NCI-H187 treated with DMSO at 0.1 percent for 48 hours (cell line): ENCODE measurements at places on chromosomes 6 and 20.
A peak's percentile ranks its signal among the peaks of the same experiment; 100 is the strongest.

DNA sequence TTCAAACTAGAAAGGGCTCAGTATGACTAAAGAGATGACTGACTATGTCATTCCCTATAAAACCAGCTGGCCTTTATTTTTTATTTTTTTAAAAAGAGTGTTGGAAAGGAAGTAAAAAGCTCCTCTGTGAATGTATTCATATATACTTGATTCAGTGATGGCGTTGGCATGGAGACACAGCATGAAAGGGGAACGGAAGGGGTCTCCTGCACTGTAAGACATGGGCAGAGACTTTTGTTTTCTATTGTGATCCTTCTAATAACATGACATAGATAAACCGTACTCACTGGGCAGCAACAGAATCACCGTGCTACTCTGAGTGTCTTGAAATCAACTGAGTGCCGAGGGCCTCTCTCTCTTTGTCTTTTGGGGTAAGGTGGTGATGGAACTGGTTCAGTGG, 228.1 kb upstream of the RIN2 start:
- DNase-seq, result no peak

DNA sequence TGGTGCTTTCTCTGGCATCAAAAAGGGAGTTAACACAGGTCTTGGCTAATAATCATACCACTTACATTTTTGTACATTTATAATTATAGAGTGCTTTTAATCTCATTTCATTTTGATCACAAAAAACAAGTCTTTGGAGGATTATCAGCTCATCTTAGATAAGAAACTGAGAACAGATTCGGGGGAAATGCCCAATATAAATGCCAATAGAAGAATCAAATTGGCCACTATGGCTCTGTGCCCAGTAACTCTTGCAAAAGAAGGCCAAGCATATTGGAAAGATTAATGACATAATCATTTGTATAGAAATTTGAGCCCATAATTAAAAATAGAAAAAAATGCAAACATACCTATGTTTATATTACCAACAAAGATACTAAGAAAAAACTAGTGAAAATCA, 42.5 kb downstream of the IPCEF1 start:
- no peak for DNase-seq

- no peak for DNase-seq
Observed at GRCh38 chr6:4935486-4935885, 68.4 kb downstream of the RPP40 start.

DNA sequence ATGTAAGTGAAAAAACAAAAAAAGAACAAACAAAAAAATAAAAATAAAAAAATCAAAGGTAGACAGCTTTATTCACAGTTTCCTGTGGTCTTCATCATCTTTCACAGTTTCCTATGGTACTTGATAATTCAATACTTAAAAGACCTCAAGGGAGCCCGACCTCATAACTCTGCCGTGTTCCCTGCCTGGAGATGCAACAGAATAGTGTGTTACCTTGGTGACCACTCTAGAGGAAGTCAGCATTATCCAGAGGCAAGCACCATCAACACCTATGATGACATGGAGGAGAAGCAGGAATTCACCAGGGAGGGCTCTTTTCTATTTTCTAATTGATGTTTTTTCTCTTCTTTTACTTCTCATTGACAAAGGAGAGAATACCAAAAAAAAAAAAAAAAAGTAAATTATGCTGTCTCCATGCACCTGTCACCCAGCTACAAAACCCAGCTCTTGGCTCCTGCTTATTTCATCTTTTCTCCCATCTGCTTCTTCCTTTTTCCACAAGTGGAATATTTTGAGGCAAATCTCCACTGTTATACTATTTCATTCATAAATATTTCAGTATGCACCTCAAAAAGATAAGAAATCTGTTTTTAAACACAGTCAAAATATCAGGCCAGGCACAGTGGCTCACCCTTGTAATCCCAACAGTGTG, 95.8 kb upstream of the STXBP5 start:
- no peak for DNase-seq

DNA sequence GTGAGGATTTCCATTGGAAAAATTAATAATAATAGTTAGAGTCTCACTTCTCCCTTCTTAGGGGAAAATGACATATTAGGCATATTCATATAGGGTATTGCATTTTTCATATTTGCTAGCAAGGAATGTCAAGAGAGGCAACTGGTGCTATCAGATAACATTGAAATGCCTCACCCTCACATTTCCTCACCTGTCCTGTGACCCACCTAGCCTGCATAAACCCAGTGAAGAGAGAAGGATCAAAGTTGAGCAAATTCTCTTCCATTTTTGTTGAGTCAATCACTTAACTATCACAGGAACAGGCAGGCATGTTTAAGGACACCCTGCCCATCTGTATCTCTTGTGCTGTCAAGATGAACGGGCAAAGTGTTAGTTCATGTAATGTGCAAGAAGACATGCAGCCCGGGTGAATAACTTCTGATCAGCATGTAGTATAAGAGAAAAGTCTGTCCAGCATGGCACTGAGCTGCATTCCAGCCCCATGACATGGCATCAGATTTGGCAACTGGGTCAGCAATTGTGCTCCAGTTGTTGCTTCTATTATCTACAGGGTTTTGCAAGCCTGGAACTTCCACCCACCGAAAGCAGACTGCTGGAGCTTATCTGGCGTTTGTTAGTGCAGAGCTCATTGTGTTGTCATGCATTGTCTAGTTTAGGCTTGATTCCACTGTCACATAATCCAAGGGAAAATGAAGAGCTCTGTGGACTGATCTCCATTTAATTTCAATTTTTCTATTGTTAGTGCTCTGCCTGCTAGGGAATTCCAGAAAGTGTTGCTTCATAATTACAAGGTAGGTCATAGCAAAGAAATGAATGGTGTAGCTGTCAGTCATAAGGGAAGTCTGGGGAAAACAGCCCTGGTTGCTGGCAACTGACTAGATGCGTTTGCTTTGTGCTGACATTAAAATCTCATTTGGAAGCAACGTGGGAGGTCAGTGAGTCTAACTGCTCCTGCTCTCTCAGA, 138.4 kb upstream of the TNFAIP3 start:
- no peak for DNase-seq

DNA sequence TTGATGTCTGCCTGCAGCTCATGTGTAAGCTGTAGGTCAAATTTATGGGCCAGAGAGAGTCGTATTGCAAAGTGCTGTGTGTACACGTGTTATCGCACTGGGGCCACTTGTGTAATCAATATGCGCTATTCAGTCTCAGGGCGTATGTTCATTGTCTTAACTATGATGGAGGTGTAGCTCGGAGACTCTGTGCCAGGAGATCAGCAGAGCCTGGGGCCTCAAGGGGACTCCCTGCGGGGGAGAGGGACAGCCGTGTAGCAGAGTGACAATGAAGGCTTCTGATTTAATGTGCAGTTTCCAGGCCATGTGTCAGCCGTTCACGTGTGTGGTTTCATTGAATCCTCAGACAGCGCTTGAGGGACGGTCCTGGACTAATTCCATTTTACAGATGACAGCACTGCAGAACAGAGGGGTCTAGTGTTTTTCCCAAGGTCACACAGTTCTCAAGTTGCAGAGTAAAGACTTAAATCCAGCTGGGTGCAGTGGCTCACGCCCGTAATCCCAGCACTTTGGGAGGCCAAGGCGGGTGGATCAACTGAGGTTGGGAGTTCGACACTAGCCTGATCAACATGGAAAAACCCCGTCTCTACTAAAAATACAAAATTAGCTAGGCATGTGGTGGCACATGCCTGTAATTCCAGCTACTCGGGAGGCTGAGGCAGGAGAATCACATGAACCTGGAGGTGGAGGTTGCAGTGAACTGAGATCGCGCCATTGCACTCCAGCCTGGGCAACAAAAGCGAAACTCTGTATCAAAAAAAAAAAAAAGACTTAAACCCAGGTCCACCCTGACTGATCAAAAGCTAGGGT, 242.5 kb downstream of the PREX1 start:
- peak; percentile 53 for DNase-seq

DNA sequence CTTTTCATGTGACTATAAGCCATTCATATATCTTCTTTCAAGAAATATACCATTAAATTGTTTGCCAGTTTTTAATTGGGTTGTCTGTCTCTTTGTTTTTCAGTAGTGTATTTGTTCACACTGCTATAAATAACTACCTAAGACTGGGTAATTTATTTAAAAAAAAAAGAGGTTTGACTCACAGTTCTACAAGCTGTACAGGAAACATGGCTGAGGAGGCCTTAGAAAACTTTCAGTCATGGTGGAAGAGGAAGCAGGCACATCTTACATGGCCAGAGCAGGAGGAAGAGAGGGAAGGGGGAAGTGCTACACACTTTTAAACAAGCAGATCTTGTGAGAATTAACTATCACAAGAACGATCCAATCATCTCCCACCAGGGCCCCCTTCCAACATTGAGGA, 255.3 kb downstream of the EPM2A start:
- DNase-seq, result no peak

DNA sequence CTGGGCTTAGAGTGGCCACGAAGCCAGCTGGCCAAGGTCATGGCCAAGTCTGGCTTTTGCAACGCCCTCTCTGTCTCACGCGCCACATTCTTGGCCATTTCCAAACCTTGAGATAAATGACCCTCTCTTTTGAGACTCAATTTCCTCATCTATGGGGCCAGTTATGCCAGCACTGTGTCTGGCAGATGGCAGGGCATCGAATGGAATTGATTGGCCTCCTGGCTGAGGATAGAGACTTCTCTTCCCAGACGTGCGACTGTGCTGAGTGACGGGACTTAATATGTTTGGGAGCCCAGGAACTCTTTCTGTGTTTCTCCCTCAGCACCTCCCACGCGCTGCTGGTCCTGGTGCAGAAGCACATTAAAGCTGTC, 7.6 kb downstream of the BPIFB2 start:
- DNase-seq, result no peak

DNA sequence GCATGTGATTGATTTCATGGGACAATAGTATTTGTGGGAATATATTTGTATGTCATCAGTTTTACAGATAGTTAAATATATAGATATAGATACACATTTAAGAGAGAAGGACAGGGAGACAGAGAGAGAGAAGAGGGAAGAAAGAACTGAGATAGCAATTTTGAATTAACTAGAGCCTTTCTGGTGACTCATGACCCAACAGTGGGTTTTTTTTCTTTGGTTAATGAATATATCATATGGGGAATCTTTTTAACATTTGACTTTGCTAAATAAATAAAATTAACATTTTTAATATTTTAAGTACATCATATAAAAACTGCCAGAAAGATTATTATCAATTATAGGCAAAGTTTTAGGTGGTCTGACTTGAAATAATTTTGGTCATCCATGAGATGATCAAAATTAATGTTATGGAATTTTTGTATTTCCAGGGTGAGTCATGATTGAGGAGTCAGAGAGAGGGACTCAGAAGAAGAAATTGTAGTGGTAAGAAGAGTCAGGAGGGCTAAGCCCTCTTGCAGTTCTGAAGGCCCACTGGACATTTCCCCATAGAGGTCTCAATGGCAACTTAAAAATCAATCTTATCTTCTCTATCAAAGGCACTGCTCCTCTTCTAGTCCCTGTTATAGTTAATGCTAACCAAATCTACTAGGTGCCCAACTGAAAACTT, 508.1 kb upstream of the MAP3K7 start:
- DNase-seq, result no peak

- no peak for DNase-seq
Observed at GRCh38 chr6:36843170-36843569, 3.9 kb upstream of the CPNE5 start.

- no peak for DNase-seq
Observed at GRCh38 chr6:27770724-27771123, 141.5 kb downstream of the OR2B2 start.

DNA sequence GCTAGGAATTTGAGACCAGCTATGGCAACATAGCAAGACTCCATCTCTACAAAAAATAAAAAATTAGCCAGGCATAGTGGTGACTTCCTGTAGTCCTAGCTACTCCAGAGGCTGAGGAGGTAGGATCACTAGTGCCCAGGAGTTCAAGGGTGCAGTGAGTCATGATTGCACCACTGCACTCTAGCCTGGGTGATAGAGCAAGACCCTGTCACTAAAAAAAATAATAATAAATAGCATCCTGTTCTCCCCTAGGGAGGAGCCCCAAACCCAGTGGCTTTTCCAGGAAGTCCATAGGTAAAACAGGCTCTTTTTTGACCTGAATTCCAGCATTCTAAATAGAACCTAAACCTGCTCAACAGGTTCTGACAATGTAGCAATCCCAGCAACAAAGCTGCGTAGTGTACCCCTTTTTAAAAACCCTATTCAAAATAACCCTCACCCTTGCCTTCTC, 192.0 kb downstream of the ALDH8A1 start:
- DNase-seq, result no peak

- DNase-seq, result no peak
Observed at GRCh38 chr6:127198549-127198948, 68.1 kb upstream of the RNF146 start.

GRCh38 chr6:38091613-38092012, 272.1 kb downstream of the ZFAND3 start:
- no peak for DNase-seq

GRCh38 chr20:61251529-61252393, at the start of gene CDH4:
Gene CDH4, plus strand, starts transcription at chr20:61252261.
- DNase-seq, result no peak

- DNase-seq, result no peak
Observed at GRCh38 chr6:1190366-1190765, 121.5 kb upstream of the FOXQ1 start.
